ENCODE measurements at places on chromosomes 2 and 18.

DNA sequence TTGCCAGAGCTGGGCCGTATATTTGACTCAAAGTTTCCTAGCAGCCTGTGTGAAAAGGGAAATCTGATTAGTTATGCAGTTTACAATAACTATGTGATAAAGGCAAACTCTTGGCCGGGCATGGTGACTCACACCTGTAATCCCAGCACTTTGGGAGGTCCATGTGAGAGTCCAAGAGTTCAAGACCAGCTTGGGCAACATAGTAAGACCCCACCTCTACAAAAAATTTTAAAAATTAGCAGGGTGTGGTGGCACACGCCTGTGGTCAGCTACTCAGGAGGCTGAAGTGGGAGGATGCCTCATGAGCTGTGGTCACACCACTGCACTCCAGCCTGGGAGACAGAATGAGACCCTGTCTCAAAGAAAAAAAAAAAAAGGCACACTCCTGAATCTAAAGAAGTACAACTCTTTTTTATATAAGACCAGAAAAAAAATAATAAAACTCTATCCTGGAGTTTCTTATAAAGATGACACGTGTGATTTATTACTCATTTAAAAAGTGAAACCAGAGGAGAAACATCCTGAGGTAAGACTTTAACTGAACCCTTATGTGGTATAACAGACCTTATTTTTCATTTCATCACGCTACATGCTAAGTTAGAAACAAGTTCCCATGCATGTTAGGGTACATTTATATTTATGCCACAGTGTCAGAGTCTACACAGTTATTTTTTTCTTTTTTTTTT lies 32.6 kb upstream of the KCMF1 start:
- H3K36me3 ChIP-seq: no peaks in the 10 kb centered on the region
- no peak overlapping the region for H3K27ac ChIP-seq
- H3K4me3 ChIP-seq: no peak overlapping the region
- peaks cover 4% of the 10 kb centered on the region for H3K27me3 ChIP-seq
- DNase-seq: no peak
- H3K4me1 ChIP-seq: peaks cover 5% of the 10 kb centered on the region

- DNase-seq: no peak
- H3K4me1 ChIP-seq: peaks cover 6% of the 10 kb centered on the region
- H3K4me3 ChIP-seq: no peak overlapping the region
- H3K36me3 ChIP-seq: no peaks in the 10 kb centered on the region
Measured at GRCh38 chr2:184006998-184007397, 591.3 kb upstream of the ZNF804A start.

GRCh38 chr2:206937555-206937954 lies 1.8 kb upstream of the CPO start:
- H3K27me3 ChIP-seq: no peaks in the 10 kb centered on the region
- no peak overlapping the region for H3K27ac ChIP-seq

- DNase-seq: no peak
- peaks cover 10% of the 10 kb centered on the region for H3K4me1 ChIP-seq
- H3K27me3 ChIP-seq: peaks cover 89% of the 10 kb centered on the region
- no peaks in the 10 kb centered on the region for H3K36me3 ChIP-seq
Measured at GRCh38 chr2:100820273-100820522, 259 bp downstream of the NPAS2 start.

DNA sequence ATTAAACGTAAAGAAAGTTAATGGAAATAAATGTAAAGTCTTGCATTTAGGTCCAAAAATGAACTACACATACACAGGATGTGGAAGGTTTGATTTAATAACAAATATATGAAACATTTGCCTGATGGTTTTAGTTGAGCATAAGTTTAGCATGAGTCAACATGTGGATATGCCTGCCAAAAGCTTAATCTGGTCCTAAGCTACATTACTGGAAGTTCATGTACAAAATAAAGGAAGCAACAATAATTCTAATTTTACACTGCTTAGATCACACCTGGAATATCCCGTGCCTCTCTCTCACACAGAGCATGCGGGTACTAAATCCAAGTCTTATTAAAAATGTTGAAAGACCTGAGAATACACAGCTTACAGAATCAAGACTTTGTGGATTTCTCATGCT lies 276.5 kb upstream of the NRP2 start:
- no peak overlapping the region for H3K27ac ChIP-seq
- H3K4me1 ChIP-seq: peaks cover 26% of the 10 kb centered on the region
- H3K36me3 ChIP-seq: no peaks in the 10 kb centered on the region
- H3K4me3 ChIP-seq: no peak overlapping the region
- DNase-seq: no peak

- peaks cover under 1% of the 10 kb centered on the region for H3K36me3 ChIP-seq
- H3K4me1 ChIP-seq: peaks cover 31% of the 10 kb centered on the region
- no peak overlapping the region for H3K27ac ChIP-seq
- DNase-seq: peak; percentile 50
Measured at GRCh38 chr2:207930747-207931146, 94.6 kb downstream of the PLEKHM3 start.
